ENCODE measurements at places on chromosomes 4 and X. TPM values are rescaled to one million over a fixed set of nuclear protein-coding genes. Genes with fewer than 3 reads are reported as not detected.

The SFRP2 gene
- total RNA-seq, result not detected

The IRAK1 gene
- 56.3 TPM for total RNA-seq

The GPRASP2 gene
- 10.9 TPM for total RNA-seq

The INTS6L gene
- total RNA-seq, result 2.4 TPM

The GLRB gene
- 1.7 TPM for total RNA-seq

The STAP1 gene
- not detected for total RNA-seq

The TEX13B gene
- total RNA-seq, result not detected

The TRIM60 gene
- total RNA-seq, result not detected

The FDCSP gene
- not detected for total RNA-seq

The TNMD gene
- total RNA-seq, result 0.10 TPM

The PGAM4 gene
- total RNA-seq, result not detected

The MAP9 gene
- 19.3 TPM for total RNA-seq

The HTATSF1 gene
- total RNA-seq, result 37.1 TPM

The FGF2 gene
- 11.6 TPM for total RNA-seq

The GSX2 gene
- total RNA-seq, result not detected

Data from cardiac ventricle fibroblast (primary cell).